ENCODE measurements at places on chromosomes 5 and 9.

DNA sequence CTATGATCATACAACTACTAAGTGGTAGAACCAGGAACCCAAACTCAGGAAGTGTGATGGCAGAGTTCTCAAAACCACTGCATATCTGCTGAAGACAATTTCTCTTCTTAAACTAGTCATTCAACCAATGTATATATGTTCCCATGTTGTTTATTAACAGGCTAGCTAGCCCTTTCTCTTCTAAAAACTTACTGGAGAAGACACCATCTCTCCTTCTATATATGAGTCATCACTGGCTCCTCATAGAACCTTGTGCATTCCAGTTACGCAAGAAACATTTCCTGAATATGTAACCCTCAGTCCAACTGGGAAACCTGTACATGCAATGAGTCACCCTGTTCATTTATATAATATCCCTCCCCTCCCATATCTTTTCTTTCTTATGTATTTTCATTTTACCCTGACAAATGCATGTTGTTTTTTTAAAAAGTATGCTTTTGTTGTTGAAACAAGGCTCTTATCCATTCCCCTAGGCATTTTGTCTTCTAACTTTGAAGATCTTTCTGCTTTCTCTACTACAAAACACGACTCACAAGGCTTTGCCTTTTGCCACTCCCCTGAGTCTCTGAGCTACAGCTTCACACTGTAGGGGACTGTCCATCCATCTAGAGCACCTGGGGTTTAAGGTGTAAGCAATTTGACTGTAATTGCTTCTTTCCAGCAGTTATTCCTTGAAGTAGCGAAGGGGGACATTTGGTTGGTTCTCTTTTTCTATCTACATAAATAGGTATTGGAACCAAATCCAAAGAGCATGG lies 119.5 kb downstream of the ANXA1 start:
- DNase-seq, result no peak

GRCh38 chr5:102130890-102131289 lies 165.2 kb downstream of the SLCO4C1 start:
- no peak for DNase-seq

GRCh38 chr5:7682379-7682778 lies 168.6 kb downstream of the CFAP90 start:
- no peak for DNase-seq

DNA sequence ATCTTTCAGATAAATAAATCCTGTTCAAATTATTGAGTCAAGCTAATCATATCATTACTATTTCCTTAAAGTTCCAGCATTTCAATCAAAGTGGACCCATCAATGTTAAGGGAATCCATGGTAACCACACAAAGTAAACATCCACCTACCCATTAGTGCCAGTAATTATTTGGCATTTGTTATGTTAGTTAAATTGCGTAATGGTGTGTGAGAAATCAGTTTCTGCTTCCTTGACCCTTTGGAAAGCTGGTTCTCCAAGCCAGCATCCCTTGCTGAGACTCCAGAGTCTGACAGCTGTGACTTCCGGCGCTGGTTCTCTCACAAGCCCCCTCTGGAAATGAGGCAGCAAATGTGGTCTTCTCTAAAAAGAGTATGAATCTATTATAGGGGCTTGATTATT lies 308.6 kb upstream of the EFNA5 start:
- DNase-seq, result no peak

- DNase-seq, result no peak
Measured at GRCh38 chr5:68383888-68384310, 168.3 kb downstream of the PIK3R1 start.

GRCh38 chr9:76560481-76560922 lies 101.5 kb downstream of the GCNT1 start:
- DNase-seq, result no peak

DNA sequence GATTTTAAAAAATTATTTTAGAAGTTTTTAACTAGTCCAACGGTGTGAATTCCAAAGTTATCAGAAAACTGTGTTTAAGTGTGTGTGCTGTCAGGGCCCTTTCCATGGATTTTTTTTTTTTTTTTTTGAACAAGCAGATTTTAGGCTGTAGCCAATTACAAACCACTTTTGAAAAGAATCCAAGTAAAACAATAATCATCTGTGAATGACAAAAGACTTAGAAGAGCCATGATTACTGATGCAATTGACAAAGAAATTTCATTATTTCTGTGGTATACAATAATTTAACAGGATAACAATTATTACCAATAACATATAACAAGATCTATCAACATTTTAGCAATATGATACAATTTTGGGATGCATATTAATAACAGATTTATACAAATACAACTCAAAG lies 16.2 kb upstream of the PAIP1 start:
- DNase-seq, result no peak

- DNase-seq, result peak; percentile 54
Measured at GRCh38 chr5:133552925-133553525, 59.3 kb downstream of the FSTL4 start.

DNA sequence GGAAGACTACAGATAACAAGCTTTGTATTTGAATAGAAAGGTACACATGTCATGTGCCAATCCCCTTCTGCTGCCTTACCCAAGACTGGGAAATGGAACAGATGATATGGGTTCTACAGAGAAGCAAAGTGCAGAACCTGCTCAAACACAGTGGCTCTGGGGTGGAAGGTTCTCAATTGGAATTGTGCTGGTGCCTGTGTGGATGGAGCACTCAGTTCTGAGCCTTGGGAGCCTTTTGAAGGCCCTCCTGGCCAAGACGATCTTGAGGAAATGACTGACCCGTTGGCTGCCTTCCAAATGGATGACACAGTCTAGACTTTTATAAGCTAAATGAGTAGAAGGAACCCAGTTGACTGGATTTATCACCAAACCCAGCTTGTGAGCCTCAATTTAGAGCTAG lies 4.2 kb upstream of the PRSS3 start:
- no peak for DNase-seq

- DNase-seq, result no peak
Measured at GRCh38 chr5:107666051-107666655, 4.6 kb downstream of the EFNA5 start.

GRCh38 chr5:40481241-40481640 lies 198.5 kb upstream of the PTGER4 start:
- DNase-seq, result no peak

Data from activated CD4-positive, alpha-beta T cell treated with anti-CD3 and anti-CD28 coated beads, Interleukin-2, amount 50 U/mL, for 16 hours (primary cell).